ENCODE measurements at places on chromosomes 5 and 9.

DNA sequence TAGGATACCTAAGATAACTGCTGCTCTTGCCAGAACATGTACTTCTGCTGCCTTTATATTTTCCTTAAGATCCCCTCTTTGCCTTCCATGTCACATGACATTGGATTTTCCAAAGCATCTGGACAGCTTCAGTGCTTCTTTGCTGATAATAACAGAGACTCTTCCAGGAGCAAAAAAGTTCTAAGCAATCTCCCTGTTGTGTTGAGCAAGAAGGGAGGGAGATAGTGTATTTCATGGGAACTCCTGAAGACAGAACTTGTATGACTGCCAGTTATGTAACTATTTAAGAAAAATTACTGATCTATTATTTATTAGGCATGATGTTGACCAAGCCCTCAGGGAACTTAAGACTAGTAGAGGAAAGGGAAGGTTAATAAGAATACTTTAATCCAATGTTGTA lies 454.7 kb downstream of the SPATA31D1 start:
- no peak for DNase-seq

- DNase-seq = no peak
Measured at GRCh38 chr5:157175071-157175612, 5.5 kb upstream of the ITK start.

- DNase-seq = no peak
Measured at GRCh38 chr9:129624168-129624759, 1.7 kb upstream of the NTMT1 start.

- no peak for DNase-seq
Measured at GRCh38 chr9:125180876-125181275, 8.7 kb downstream of the PPP6C start.

DNA sequence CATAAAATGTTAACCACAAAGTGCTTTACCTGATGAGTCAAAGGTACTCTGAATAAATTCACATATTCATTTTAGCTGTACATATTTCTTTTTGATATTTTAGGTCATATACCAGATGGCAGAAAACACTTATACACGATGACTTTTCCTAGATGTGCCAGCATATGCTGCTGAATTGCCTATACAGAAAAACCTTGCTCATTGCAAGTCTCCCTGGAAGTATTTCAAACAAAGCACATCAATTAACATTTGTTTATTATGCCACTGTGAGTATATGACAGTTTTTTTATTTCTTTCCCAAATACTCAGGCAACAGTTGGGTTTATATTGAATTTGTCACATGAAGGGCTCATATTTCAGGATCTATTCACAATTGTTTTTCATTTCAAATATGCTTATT lies 180.8 kb downstream of the TMEM232 start:
- no peak for DNase-seq

- no peak for DNase-seq
Measured at GRCh38 chr9:33117796-33118195, 41.3 kb upstream of the SMU1 start.
